Fibroblast of skin of back (primary cell): ENCODE measurements at places on chromosomes 13 and 19.

GRCh38 chr13:54636231-54636630 is 1607.6 kb downstream of the OLFM4 start:
- no peak for DNase-seq

GRCh38 chr13:28843639-28844038 is 23.5 kb downstream of the MTUS2 start:
- DNase-seq: no peak

GRCh38 chr13:52737965-52738364 is 1.7 kb downstream of the CNMD start:
- no peak for DNase-seq

DNA sequence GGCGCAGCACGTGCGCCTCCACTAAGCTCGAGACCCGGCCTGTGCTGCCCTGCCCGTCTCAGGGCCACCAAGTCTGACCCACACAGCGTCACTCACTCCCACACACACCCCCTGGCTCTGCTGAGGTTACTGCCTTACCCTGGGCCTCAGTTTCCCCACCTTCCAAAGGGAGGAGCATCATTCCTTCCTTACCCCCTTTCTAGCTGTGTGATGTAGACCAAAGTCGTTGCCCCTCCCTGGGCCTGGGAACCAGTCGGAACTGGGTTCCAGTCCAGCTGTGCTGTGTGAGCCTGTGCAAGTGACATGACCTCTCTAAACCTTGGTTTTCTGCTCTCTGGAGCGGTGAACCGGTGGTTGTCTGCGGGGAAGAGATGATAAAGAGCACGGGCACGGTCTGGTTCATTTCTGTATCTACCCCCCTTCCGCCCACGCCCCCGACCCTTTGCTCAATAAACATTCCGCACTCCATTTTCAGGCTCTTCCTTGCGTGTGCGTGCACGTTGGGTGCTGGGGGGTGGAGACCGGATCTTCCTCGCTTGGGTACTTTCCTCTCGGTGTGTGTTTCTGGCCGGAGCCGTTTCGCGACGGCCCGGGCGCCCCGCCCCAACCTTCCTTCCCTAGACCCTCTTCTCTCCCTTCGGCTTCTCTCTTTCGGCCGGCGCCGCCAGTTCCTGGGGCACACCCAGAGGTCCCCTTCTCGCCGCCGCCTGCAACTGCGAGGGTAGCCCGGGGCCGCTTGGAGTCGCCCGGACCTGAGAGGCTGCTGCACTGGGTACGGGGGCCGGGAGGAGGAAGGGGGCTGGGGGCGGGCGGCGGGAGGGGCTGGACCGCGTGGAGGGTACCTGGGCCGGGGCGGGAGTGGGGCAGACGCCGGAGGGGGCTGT is at the start of gene ZNF581:
TSS of gene ZNF581 (plus strand) at position 647 of the 884 bp plus-strand sequence. CDS start 923 bp downstream, outside the sequence.
- peak; percentile 74 for DNase-seq

GRCh38 chr13:94595001-94595949 is 677 bp downstream of the TGDS start:
- DNase-seq: peak; percentile 9

DNA sequence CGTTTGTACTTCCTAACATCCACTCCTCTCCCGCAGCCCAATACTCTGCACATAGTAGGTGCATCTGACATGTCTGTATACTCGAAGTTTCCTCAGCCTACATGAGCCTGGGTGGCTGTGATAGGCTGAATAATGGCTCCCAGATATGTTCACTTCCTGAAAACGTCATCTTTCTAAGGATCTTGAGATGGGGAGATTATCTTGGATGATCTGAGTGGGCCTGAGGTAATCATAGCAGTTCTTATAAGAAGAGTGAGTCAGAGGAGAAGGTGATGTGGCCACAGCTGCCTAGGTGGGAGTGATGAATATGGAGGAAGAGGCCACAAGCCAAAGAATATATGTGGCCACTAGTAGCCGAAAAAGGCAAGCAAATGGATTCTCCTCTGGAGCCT is 84.2 kb downstream of the AKAP11 start:
- no peak for DNase-seq

- no peak for DNase-seq
Observed at GRCh38 chr13:43401361-43401760, 378.0 kb downstream of the DNAJC15 start.

DNA sequence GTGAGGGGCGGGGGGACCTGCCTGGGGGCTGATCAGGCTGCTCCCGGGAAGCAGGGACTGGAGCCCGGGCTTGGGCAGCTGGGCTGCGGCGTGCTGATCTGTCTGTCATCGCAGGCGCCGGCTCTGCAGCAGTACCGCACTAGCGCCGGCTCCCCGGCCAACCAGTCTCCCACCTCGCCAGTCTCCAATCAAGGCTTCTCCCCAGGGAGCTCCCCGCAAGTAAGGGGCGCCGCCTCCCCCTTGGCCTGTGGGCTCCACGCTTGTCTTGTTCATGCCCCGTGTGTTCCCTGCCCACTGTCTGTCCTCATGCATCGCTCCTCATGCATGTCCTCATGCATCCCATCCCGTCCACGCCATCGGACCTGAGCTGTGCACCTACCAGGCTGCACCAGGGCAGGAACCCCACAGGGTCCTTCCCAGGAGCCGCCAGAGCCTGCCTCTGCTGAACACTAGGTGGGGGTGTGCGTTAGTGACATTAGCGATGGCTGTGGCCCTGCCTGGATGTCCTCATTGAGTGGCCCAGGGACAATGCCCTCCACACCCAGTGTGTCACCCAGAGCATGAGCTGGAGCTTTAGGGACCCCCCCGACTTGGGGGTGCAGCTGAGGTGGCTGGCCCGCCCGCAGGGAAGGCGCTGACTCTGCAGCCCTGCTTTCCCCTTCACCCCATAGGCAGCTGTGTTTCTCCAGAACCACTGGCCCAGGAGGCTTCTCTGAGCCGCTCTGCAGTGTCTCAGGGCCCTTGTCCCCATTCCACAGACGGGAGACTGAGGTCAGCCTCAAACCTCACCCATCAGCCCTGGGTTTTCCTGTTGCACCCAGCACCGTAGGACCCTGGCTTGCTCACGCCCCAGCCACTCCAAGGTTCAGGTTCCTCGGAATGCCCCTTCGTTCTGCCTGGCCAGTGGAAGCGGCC is 19.5 kb downstream of the COMP start:
- DNase-seq: no peak

DNA sequence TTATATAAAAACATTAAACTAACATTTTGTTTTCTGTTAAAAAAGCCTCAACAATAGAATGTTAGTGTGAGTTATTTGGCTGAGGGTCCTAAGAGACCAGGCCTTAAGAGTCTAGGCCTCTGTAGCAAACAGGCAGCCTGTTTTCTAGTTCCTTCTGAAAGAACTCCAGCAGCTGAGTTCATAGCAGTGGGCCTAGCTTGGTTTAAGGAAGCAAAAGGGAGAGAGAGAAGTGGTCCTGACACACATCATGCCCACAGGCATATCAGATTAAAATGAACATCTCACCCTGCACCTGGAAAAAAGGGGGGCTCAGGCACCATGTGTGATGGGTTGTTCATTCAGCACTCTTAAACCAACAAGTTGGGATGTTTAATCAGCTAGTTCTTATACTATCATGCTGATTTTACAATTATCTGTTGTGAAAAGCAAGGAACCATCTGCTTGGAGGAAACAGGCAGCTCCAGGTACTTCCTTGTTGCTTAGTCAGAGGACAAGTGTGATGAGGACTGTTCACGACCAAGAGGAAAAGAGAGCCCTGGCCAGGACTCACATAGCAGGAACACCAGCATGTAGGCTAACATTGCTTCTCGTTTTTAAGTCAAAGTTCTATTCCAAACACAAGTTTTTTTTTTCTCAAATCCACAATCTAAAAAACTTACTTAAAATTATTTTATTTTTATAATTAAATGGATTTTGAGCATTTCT is 81.3 kb upstream of the FRY start:
- DNase-seq: no peak

DNA sequence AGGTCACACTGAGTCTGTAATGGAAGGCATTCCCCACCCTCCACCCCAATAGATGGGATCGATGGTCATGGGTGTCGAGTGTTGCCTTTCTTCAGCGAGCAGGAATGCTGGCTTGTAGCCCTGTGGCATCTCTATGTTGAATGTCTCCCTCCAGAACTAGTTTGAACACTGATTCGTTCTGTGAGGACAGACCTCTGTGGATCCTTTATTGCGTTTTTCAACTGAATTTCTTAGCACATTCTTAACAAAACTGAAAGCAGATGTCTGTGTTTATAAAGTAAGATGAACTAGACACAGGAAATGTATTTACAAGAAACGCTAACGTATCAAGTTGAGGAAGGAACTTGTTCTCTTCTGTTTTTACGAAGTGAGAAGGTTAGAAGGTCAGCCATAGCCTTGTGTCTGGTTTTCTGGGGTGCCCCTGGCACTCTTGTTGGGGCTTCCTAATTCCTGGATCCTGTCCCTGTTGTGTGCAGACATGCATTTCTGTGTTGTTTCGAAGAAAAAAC is 36.8 kb upstream of the TM9SF2 start:
- DNase-seq: peak; percentile 57

DNA sequence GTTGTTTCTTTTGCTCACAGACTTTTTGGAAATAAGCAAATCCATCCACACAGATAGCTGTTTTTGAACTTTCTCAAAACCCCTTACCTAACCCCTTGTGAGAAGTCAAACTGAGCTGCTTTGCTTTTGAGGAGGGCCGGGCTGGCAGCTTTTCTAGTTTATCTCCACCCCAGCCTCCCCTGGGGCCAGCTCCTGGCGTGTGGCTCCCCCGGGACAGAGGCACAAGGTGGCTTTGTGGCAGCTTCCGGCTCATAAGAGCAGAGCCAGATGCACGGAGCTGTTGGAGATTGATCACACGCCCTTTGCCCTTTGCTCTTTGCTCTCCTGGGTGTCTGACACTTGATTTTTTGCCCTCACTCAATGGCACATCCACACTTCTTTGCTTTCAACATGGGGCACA is 24.9 kb upstream of the RNF113B start:
- no peak for DNase-seq

DNA sequence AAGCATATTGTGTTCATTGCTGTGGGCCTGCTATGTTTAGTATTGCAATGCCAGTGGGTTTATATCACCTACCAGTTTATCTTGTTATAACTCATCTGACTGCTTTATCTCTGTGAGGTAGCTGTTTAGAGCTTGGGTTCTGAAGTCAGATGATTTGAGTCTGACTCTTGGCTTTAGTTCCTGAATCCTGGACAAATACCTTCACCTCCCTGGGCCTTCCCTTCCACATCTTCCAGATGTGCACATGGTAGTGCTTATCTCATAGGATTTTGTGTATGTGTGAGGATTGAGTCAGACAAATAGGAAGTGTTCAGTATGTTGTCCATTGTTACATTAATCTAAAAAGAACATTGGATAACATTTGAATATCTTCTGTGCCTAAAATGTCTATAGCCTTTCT is 63.5 kb upstream of the ANKRD10 start:
- no peak for DNase-seq

DNA sequence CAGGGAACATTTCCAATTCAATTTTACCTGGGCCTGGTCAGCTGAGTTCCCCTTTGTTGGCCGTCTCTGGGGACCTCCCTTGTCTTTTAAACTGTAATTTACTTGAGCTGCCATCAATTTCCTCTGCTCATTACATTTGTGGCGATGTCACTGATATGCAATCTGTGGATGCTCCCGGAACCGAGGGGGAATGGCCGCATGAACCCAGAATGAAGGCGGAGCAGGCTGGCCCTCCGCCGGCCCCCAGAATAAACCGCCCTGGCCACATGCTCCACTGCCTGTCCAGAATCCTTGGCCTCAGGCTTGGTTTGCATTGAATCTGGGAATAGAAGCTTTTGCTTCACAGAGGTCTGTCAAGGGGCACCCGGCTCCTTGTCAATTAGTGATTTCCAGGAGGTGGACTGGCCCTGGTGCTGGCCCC is 276.8 kb downstream of the TEX29 start:
- no peak for DNase-seq

- no peak for DNase-seq
Observed at GRCh38 chr19:58227964-58228584, 640 bp upstream of the ZNF544 start.

DNA sequence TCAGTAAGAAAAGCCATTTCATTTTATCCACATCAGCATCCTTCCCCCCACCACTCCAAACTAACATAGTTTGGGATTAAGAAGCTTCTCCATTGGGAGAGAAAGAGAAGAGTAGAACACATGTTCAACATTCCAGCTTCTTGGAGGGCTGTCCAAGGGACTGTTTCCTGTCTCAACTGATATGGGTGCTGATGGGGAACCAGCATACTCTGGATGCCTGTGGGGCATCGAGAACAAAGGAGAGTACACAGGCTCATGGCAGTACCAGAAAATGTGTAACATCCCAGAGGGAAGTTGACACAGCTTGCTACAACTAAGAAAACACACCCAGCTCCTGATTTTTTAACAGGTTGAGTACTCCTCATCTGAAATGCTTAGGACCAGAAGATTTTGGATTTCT is 24.7 kb downstream of the SUCLA2 start:
- DNase-seq: peak; percentile 35

DNA sequence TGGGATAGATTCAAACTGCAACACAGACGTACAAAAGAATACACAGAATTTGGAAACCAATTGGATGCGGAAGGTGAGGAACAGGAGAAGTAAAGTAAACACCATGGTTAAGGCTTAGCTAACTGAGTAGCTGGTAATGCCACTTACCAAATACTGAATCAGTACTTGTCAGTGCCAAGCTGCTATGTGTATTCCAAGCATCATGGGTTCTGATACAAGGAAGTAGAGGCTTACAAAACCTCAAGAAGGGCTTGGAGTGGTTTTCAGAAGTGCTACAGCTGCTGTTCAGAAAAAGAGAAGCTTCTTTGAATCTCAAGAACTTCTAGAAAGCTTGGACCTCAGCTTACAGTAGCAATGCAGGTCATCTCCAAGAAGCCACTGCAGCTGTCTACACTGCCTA is 35.9 kb upstream of the DCT start:
- DNase-seq: no peak

GRCh38 chr19:4425537-4425936 is 23.1 kb downstream of the CHAF1A start:
- peak; percentile 85 for DNase-seq

DNA sequence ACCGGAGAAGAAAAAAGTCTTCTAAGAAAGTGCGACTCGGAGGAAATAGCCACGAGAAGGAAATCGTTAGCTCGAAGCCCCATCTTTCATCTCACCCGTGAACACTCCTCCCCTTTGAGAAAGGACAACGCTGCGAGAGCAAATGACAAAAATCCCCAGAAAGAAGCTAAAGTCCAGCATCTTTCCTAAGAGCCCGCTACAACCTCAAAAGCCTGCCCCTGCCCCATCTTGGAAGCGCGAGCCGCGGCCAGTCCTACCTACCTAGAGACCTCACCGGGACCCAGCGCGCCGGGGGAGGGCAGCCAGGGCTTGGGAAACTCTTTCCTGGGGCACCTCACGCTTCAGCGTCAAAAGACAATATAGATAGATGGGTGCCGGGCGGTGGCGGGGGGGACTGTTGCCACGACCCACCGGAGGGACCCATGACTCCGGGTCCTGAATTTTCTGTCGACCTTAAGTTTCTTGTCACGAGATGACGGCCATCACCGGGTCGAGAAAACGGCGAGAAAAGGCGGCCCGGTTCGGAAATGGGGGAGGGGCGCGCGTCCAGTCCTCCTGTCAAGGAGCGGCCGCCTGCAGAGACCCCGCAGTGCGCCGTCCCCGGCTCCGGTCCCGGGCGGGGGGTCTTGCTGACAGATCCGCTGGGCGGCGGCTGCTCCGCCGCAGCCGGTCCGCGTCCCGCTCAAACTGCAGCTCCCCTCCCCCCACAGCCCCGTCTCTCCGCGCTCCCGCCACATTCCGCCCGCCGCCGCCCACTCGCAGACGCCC is 65.9 kb downstream of the KCNRG start:
- peak; percentile 41 for DNase-seq
